ENCODE measurements at places on chromosomes 16 and 17.

DNA sequence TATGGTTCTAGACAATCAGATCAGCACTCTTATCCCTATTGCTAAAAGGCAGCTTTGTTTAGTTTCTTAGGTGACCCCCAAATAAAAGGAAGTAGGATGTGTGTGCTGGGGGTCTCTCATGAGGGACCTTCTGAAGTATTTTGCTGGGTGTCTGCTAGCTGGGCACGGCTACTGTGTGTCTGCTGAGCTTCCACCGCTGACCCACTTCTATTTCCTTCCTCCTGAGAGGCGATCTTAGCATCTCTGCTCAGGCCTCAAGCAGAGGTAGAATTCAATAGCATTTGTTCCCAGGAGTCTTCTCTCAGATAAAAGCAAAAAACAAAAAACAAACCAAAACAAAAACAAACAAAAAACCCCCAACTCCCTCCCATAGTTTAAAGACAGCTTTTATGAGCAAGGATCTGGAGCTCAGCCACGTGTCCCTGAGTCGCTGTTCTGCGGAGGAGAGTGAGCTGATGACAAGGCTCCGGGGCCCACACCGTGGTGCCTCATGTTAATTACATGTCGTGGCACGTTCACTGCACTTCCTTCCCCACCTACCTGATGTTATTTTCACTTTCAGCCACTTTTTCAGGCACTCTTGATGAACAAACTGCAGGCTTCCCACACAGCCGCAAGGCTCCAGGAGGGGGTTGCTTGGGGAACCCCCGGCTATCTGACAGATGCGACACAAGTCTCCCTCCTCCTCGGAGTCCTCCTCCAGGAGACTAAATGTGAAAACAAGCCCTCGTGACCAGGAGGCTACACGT lies 83.5 kb downstream of the MARCHF10 start:
- DNase-seq = peak; percentile 59

DNA sequence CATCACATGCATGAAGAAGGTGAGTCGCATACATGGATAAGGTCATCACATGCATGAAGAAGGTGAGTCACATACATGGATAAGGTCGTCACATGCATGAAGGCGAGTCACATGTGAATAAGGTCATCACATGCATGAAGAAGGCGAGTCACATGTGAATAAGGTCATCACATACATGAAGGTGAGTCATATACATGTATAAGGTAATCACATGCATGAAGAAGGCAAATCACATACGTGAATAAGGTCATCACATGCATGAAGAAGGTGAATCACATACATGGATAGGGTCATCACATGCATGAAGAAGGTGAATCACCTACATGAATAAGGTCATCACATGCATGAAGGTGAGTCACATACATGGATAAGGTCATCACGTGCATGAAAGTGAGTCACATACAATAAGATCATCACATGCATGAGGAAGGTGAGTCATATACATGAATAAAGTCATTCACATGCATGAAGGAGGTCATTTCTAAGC lies 105.1 kb upstream of the SDK2 start:
- no peak for DNase-seq

GRCh38 chr17:17849845-17850373 lies 13.1 kb upstream of the SREBF1 start:
- no peak for DNase-seq

DNA sequence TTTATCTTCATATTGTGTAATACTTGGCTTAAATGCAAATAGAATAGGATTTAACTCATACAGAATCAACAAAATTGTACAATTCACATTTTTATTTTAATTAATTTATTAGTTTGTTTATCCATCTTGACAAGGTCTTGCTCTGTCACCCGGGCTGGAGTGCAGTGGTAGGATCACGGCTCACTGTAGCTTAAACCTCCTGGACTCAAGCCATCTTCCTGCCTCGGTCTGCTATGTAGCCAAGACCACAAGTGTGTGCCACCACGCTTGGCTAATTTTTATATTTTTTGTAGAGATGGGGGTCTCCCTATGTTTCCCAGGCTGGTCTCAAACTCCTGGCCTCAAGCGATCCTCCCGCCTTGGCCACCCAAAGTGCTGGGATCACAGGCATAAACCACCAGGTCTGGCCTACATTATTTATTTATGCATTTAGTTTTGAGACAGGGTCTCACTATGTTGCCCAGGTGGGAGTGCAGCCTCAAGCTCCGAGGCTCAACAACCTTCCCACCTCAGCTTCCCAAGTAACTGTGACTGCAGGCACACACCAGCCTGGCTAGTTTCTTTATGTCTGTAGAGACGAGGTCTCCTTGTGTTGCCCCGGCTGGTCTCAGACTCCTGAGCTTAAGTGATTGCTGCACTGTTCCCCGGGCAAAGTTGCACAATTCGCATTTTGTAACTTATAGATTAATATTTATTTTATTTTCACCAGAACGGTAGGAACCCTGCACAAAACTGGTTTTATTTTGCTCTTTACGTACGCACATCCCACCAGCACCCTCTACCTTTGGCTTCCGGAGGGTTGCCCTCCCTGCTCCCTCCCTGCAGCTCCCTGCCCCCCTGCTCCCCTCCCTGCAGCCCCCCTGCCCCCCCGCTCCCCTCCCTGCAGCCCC lies 4.9 kb downstream of the DPEP1 start:
- DNase-seq = no peak

DNA sequence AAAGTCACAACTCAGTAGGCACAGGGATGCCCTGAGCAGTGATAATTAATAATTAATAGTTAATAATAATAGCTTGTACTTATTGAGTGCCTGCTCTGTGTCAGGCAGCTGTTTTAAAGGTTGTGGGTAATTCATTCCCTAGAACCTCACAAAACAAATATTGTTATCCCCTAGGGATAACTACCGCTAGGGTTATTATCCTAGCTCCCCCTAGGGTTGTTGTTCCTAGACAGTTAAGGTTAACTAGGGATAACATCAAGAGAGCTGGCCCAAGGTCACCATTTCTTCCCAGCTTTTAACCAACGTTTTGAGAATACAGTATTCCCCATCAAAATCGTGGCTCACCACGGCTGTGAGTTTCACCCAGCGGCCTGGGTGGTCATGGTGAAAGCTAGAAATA lies 180.1 kb downstream of the PRKCB start:
- DNase-seq = no peak

DNA sequence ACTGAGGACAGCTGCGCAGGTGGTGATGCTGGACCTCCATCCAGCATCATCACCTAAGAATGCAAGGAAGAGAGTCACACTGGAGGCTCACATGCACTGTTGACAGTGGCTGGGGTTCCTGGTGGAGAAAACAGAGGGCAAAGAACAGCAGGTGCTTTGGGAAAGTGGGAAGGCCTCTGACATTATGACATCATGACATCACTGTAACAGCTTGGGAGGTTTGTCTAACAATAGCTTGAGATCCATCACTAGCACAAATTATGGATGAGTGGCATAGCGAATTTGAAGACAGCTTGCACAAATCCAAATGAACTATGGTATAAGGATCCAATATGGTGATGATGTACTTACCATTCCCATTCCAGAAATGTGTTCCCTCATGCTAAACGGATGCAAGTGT lies 226.5 kb upstream of the MPHOSPH6 start:
- no peak for DNase-seq

DNA sequence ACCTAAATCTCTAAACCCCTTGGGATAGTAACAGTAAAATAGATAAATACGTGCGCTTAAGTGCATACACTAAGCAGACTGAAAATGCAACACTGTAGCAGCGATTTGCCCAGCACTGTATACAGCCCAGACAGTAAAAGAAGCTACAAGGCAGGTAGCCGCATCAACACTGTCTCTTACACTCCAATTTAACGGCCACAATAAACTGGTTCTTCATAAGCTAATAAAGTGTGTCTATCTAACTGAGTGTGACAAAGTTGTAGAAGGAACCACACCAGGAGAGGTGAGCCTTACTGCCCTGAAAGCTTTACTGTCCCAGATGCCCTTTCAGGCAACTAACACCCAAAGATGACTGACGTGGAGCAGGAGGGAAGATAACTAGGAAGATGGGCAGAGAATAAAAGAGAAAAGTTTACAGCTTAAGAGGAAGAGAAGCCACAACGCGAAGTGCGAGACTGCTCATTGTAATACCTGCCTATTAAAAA lies 847 bp downstream of the ZDHHC7 start:
- DNase-seq = no peak

GRCh38 chr16:87765473-87765775 lies 362 bp downstream of the KLHDC4 start:
- DNase-seq = peak; percentile 25

GRCh38 chr17:79438546-79439334 lies 172.1 kb downstream of the RBFOX3 start:
- DNase-seq = no peak

GRCh38 chr17:32558326-32558955 lies 71.6 kb downstream of the CDK5R1 start:
- no peak for DNase-seq

GRCh38 chr17:45132572-45133463 lies 503 bp upstream of the PLCD3 start:
- peak; percentile 51 for DNase-seq

- DNase-seq = no peak
Observed at GRCh38 chr17:41658846-41659245, 29.8 kb upstream of the EIF1 start.

DNA sequence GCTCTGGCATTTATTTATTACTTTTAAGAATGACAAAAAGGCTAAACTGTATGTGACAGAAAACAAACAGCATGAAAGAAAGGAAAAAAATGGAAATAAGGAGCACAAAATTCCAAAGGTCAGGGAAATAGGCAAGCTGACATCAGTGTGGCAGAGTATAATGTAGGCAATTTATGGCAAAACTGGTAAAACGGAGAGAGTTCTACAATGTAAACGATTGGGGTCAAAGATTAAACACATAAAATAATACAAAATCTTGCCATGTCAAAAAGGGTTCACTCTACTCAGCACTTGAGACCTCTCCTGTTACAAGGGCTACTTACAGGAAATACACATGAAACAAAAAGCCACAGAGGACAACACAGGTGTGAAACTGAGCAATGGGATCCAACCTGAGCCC lies 47.0 kb upstream of the CDRT4 start:
- DNase-seq = no peak

DNA sequence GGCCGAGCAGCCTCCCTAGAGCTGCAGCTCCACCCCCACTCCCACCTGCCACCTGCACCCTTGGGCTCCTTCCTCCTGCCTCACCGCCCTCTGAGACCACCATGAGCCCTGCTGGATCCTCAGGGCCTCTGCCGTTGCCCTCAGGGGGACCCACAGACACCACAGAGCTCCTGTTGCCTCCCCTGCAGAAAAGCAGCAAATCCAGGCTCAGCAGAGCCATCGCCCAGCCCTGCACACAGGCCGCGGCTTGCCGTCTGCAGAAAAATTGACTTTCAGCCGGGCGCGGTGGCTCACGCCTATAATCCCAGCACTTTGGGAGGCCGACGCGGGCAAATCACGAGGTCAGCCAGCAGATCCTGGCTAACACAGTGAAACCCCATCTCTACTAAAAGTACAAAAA lies 7.0 kb upstream of the PPP1R27 start:
- no peak for DNase-seq

DNA sequence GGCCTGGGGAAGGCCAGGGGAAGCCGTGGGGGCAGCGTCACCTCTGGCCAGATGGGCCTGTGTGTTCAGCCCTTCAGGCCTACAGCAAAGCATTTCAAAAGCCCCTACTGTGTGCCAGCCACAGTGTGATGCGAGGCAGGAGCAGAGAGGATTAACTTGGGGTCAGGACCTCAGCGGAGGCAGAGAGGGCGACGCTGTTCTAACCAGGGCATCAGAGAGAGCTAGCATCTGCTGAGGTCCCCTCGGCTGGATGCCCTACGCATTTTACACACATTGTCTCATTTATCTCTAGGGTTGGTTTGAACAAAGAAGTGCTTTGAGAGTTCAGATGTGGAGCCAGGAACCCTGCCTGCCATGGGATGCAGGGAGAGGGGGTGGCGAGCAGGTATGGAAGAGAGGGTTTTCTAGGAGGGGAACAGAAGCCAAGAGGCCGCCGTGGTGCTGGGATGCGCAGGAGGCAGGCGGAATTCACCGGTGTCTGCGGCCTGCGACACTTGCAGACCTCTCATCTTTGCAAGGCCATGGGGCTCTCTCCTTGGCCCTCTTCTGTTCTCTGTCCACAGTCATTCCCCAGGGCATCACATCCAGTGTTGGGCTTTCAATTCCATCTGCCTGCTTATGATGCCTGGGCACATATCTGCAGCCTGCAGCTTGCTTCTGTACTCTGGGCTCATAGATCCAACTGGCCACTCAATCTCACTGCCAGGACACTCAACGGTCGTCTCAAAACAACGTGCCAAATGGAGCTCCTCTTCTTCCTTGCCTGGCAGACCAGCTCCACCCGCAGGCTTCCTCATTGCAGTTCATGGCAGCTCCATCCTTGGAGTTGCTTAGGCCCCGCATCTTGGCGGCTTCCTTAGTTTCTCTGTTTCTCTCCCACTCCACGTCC lies 8.1 kb upstream of the NKD1 start:
- no peak for DNase-seq

GRCh38 chr16:4639899-4640509 lies 15.4 kb downstream of the MGRN1 start:
- no peak for DNase-seq

DNA sequence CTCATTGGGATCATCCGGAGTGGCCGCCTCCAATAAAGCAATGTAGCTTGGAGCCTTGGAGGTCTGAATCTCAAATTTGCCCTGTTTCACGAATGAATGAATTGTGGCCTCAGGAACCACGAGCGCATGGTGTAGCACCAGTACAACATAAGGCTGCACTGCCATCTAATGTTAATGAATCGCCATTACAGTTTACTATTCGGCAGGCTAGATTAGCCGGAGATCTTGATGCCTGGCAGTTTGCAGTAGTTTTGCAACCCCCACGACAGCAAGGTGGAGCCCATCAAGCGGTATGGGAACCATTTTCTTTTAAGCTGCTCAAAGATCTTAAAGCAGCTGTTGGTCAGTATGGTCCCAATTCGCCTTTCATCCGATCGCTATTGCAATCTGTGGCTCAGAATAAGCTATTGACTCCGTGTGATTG lies 18.8 kb downstream of the ALOX15B start:
- no peak for DNase-seq

- no peak for DNase-seq
Observed at GRCh38 chr16:68275611-68276191, 11.4 kb downstream of the SLC7A6 start.

DNA sequence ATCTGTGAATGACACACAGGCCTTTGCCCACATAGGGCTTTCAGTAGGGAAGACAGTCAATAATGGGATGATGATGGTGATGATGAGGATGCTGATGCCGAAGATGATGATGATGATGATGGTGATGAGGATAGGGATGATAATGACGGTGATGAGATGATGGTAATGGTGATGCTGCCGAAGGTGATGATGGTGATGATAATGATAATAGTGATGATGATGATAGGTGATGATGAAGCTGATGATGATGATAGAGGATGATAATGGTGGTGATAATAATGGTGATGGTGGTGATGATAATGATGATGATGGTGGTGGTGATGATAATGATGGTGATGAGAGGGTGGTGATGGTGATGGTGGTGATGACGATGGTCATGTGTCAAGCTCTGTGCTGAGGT lies 12.9 kb downstream of the FOXL1 start:
- no peak for DNase-seq
